Posterior cingulate gyrus (tissue), 11 donors: ENCODE measurements at places on chromosomes 16 and 17.

DNA sequence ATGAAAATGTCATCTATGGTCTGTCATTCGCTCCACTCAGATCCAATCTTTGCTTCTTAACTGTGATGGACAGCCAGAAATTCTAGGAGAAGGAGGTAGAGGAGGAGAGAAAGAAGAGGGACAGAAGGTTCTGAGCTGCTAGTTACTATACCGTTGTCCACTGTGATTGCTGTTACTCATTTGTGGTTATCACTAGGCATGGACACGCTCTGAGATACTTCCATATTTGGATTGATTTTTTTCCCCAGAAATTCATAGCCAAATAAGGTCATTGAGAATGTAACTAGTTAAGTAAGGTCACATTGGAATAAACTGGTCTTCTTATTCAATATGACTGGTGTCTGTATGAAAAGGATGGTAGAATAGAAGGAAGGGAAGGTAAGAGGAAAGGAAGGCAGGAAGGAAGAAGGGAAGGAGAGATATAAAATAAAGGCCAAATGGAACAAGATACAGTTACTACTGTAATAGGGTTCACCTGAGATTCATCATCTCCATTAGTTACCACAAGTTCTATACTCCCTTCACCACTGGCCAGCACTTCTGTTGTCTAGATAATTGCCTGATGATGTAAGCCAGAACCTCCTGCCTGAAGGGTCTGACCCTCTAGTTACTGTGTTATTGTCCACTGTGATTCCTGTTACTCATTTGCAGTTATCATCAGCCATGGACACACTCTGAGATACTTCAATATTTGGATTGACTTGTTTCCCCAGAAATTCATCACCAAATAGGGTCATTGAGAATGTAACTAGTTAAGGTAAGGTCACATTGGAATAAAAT lies 2.9 kb downstream of the KRTAP9-7 start:
- no peak for DNase-seq

DNA sequence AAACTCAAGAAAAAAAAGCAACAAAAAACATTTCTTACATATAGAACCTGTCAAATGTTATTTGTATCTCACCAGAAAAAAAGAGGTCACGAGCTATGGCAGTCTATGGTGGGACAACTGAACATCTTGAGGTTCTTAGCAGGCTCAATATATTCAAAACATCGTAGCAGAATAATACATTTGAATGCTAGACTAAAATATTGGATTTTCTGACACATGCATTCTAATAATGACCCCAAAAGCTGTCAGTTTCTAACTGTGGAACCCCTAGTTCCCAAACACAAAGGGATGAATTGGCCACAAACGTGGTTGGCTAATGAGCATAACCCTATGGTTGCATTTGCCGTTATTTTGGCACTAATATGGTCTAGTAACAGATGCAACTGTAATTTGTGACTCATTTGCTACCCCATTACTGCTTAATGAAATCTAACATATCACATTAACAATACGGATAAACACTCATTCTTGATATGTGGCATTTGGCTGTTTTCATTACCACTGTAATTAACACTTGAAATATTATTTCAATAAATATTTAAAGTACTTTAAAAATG lies 81.2 kb downstream of the TOX3 start:
- no peak for DNase-seq

DNA sequence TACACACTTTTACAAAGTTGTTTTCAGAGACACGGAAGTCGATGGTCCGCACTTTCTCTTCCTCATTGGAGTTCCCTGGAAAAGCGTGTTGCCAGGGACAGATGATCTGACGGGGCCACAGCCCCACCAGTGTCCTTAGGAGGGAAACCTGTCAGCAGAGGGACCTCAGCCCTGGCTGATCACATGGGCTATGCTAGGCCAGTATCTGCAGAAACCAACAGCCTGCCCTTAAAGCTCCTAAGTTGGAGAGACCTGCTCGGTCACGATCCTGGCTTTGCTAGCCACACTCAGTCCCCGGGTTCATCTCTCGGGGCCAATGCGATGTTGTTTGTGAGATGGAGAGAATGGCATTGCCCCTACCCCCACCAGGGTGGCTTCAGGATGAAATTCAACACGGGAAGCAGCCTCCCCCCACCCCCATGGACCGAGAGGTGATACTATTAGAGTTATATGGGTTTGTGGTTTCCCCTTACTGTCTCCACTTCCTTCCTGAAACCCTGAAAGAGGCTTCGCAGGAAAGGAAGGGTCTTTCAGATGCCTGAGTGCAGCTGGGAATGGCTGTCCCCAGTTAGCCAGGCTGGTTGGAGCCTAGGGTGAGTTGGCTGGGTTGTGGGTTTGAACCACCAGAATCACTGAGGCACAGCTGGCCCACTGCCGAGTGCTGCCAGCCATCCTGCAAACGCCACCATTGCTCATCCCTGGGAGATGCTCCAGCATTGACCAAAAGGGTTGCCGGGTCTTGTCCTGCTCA lies 16.6 kb downstream of the RMI2 start:
- no peak for DNase-seq

GRCh38 chr16:57514791-57515600 lies 21.4 kb downstream of the CCDC102A start:
- no peak for DNase-seq
